ENCODE measurements at places on chromosomes 3 and 15.

DNA sequence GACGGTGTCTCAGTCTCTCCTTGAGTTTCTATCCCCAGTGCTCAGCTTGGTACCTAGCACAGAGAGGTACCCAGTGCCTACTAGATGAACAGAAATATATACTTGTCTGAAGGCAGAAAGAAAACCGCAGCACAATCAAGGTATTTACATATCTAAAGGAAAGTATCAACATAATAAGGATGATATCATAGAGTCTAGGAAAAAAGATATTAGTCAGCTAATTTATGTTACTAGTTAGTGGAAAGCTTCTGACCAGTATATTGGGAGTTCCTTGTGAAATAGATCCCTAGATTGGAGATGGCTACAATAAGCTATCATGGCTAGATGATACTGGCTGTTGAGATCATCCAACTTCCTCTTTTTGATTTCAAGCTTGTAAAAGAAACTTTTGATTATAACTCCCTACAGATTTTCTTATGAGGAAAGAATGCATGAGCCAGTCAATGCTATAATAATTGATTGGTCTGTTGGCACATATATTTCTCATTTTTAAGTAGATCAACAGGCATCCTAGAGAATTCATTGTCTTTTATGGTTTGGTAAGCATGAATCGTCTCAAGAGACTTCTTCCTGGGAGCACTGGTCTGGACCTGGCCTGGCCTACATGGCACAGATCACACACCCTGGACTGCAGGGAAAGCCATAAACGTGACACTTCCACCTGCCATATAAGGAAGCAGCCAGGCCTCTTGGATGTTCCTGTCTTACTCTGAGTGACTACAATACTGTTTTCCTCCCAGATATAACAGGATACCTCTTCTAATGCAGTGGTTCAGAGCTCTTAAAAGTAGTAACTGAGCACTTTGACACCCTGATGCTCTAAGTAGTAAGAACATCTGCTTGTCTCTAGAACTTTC is 60.7 kb downstream of the IMPG2 start:
- DNase-seq: no peak

GRCh38 chr3:54891540-54891897 is 36.3 kb downstream of the LRTM1 start:
- peak; percentile 89 for DNase-seq

GRCh38 chr15:41494190-41494921 is 682 bp downstream of the ITPKA start:
- DNase-seq: no peak

DNA sequence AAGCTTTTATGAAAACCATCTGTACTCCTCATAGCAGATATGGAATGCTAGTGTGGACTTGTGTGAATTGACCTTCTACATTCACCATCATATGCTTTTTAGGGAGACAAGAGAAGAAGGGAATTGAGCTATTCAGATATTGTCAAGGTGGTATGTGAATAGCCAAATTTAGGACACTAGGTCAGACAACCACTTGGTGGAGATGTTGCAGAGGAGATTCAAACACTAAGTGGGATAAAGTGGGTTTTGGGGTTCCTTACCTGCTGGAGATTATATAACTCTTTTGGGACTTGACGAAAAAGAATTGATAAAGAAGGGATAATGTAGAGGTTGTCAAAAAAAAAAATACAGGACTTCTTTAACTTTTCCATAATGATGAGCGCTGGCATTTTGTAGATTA is 231.8 kb upstream of the THRB start:
- no peak for DNase-seq

DNA sequence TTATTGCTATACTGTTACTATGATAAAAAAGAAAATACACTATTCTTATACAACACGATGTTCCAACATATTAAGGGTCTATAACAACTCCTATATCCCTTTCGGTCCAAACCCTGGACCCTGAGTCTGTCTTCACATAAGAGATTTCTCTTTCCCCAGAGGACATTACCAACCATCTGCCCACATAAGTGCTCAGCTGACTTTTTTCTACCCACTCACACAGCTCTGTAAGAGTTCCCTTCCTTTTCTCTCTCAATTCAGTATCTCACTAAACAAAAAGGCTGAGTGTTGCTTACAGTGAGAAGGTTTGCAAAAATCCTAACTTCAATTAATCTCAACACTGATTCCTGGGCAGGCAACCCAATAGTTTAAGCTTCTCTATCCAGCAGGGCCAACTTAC is 30.5 kb downstream of the ITGB5 start:
- DNase-seq: no peak

DNA sequence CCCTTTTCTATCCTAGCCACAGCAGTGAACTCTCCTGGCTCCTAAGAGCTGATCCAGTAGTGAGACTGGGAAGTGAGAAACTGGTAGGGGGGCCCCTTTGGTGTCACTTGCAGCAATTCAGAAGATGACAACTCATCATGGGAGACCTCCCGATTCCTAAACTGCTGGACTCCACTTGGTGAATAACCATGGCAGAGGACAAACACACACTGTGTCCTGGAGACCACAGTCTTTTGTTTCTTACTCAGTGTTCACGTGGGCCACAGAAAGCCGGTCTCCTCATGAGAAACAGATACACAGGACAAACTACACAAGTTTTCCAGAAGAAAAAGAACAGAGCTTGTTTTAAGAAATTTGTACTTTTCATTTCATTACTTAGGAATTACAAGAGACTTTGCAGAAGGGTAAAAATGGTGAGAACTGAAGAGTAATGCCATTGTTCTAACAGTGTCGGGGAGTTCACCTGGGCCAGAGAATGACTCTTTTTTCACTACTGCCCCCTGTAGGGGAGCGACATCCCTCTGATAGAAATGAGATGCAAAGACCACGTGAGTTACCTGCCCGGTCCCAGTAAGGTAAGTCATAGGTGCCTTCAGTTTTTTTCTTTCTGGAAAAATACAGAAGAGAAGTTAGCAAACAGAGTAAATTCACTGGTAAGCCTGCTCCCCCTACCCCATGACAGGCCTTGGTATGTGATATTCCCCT is 38.1 kb downstream of the ST3GAL6 start:
- no peak for DNase-seq

DNA sequence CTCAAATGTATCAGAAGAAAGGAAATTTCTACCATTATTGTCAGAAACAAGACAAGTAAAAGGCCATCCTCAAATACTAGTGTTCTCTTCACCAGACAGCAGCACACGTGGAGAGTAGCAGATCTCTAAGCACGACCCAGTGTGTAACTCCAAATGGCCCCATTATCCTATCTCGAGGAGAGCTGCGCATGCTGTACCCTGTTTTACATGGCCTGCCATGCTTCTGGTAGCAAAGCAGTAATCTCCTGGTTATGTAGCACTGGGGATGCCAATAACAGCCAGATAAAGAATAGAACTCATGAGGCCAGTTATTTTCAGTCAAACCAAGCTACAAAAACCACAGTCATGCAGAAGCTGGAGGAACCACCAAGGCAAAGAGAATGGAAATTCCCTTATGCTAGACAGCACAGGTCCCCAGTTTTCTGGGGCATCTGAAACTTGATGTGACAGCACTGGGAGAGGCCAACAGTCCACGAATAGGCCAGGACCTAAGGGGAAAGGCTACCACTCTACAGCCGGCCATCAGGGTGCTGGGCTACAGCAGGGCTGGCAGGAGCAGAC is 73.0 kb downstream of the LIPC start:
- no peak for DNase-seq

DNA sequence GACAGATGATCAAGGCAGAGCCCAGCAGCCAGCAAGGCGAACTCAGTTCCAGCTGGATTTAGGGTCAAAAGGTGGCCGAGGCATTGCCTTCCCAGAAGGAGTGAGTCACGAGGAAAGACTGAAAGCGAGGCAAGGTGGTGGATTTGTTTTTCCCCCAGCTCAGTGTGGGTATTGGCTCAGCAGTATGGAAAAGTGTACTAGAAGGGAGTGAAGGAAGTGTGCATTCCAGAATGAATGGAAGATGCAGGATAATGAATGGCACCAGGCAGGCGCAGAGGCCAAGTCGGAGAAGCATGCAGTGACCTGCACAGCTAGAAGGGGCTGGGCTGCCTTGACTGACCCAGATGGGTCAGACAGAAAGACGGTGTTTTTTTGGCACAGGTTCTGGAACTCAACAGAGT is 46.3 kb downstream of the FOXP1 start:
- no peak for DNase-seq

DNA sequence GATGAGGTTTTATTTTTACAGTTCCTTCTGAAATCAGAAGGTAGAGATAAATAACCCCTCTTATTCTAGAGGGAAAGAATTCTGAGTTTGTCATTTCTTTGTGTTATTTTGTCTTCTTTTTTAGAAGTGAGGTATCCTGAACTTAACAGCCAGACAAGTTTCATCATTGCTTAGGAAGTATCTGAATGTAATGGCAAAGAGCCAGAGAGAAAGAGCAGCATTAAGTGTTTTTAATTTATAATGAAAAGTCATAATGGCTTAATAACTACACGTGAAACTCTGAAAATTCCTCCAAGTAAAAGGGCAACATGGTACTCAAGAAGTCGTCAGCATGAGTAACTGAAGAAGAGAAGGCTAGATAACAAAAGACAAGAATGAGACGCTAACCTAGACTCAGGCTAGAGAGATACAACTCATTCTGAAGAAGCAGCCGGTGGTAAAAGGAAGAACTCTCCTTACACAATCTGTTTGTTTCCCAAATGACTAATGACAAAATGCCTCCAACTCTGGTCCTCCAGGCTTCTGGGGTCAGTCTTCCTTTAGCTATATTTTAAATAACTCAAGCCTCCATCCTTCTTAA is 116.2 kb upstream of the NECTIN3 start:
- DNase-seq: no peak

DNA sequence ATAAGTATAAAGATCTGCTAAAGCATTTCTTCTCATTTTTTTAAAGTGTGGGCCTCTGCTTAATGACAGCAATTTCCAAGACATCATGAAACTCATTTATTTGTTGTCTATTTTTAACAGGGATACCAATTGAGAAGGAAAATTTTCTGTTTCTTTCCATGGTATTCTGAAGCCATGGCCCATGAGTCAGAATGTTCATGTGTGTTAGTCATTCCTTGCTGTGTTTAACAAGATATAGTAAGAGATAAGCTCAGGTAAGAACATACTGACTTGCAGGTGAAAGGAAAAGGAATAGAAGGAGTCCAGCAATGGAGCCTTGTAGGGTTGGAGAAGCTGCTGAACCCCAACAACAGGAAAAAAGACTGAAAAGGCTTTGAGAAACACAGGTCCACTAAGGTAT is 17.0 kb upstream of the ARID3B start:
- DNase-seq: no peak

DNA sequence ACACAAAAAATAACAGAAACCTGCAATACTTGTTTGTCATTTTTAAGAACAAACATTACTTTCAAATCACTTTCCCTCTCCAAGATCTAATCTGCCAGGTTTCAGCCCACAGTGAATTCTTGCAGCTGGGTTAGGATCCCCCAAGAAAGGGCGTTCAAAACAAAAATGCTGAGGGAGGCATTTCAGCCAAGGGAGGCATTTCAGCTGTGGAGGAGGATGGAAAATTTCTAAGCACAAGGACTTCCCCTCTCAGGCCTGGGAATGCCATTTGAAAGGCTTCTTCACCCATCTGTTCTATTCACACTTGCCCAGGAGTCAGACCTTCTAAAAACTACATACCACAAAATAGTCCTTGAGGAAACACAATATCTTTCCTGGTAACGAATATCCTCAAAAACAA is 69.1 kb downstream of the P3H2 start:
- no peak for DNase-seq

GRCh38 chr3:123067689-123068600 is 1.1 kb downstream of the PDIA5 start:
- no peak for DNase-seq

DNA sequence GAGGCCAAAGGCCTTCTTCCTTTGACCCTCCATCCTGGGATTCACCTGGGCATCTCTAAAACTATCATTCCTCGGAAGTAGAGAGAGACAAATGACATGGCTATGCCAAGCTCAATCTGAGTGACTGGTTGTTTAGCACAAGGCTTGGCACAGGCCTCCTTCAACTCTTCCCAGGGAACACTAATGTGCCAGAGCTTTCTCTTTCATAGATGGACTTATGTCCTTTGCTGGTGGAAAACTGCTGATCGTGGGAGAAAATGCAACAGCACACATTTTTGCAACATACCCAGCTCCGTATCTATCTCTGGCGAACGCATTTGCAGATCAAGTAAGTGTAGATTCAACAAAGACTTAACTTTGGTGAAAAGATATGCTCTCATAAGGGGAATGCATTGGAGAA is 36.5 kb downstream of the AQP9 start:
- no peak for DNase-seq

DNA sequence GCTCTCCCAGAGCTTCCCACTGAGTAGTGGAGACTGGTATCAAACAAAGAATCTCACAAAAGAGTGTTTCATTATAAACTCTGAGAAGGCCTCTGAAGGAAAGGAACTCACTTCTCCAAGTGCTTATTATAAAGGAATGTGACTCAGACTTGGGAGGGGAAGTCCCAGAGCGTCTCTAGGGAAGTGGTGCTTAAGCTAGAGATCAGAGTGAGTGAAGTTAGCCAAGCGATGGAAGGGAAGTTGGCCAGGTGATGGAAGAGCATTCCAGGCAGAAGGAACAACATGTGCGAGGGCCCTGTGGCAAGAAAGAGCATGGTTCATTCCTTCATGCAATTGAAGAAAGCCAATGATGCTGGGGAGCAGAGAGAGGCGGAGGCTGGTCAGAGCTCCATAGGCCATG is 2.3 kb downstream of the XYLB start:
- DNase-seq: no peak

DNA sequence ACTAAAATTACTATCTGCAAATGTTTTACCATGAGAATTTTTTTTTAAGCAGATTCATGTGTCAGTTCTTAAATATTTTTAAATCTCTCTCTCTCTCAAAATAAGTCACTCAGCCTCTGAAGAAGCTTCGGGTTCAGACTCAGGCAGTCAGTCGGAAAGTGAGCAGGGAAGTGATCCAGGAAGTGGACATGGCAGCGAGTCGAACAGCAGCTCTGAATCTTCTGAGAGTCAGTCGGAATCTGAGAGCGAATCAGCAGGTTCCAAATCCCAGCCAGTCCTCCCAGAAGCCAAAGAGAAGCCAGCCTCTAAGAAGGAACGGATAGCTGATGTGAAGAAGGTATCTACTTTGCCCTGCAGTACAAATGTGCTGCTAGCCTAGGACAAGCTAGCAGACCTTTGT is 24.1 kb downstream of the CHD2 start:
- DNase-seq: no peak

DNA sequence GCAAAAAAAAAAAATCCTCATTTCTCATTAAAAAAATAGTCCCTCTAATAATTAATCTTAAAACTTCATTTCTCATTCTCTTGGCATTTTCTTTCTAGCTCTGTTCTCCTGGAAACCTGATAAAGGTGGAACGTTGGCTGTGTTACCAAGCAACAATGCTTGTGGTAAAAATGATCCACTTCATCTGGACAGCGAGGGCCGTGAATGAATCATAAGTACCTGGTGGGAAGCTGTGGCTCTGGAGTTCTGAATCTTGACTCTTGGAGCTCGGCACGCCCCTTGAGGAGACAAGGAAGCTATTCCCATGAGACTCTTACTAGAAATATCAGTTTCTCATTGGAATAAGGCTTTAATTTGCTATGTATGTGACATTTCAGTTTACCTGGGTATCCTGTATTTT is 32.5 kb downstream of the BCL2L10 start:
- no peak for DNase-seq
